ENCODE measurements at places on chromosomes 4 and X. TPM values are rescaled to one million over a fixed set of nuclear protein-coding genes. Genes with fewer than 3 reads are reported as not detected.

- DNase-seq: no peak
These were observed 953.4 kb downstream of the FAT4 start for GRCh38 chr4:126268106-126268505.

Gene DUSP9
- 0.48 TPM for total RNA-seq

GRCh38 chr4:7753931-7754465 lies 185.7 kb downstream of the AFAP1 start:
- no peak for DNase-seq

- no peak for DNase-seq
These were observed 9.0 kb upstream of the MAGEA8 start for GRCh38 chrX:149871940-149872339.

DNA sequence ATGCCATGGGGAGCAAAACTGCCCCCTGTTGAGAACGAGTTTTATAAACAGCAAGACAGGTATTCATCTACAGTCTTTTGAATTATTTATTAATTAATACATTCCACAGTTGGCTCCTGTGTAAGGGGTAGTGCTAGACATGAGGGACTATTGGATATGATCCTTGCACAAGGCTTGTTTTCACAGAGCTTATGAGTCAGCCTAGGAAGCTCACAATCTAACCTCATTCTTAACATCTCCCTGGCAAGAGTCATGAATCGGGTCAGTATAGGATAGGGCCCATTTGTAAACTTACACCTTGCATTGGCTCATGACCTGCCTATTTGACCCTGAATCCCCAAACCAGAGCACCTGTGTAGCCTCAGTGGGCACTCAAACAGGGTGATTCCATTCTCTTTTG lies 209.1 kb upstream of the HCCS start:
- no peak for DNase-seq

Gene PROM1
- total RNA-seq: 0.09 TPM

Gene UGT2B11
- total RNA-seq: not detected

GRCh38 chrX:1239681-1240142 lies 27.3 kb upstream of the CRLF2 start:
- peak; percentile 28 for DNase-seq

GRCh38 chr4:145843639-145844038 lies 95.0 kb downstream of the ZNF827 start:
- DNase-seq: no peak

GRCh38 chrX:42978655-42979379 lies 200.9 kb upstream of the PPP1R2C start:
- DNase-seq: no peak

GRCh38 chr4:115671581-115671980 lies 558.2 kb upstream of the NDST4 start:
- no peak for DNase-seq

- no peak for DNase-seq
These were observed 179.5 kb upstream of the FTHL17 start for GRCh38 chrX:31251336-31251735.

Gene GPR82
- total RNA-seq: 3.5 TPM

- DNase-seq: no peak
These were observed 45.7 kb downstream of the RTL9 start for GRCh38 chrX:110404376-110404775.

GRCh38 chrX:136491832-136492231 lies 4.1 kb downstream of the BRS3 start:
- no peak for DNase-seq

Gene ADH1B
- total RNA-seq: 2,187 TPM

DNA sequence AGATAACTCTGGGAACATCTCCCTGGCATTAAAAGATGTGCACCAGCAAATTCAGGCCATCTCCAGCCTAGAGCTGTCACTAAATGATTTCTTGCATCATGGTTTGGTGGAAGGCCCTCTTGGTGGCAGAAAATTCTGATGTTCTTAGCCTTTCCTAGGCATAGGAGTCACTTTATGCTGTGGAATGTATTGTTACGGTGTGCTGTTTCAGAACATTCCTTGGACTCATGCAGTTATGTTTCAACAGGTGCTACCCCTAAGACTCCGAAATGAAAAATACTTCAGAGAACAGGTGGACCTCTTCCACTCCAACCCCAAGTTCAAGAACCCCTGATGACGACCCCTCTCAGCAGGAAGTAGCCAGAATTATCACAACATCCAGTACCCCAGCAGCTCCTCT lies 20.3 kb upstream of the PAPSS1 start:
- no peak for DNase-seq

Gene SLC9B1
- 0.95 TPM for total RNA-seq

DNA sequence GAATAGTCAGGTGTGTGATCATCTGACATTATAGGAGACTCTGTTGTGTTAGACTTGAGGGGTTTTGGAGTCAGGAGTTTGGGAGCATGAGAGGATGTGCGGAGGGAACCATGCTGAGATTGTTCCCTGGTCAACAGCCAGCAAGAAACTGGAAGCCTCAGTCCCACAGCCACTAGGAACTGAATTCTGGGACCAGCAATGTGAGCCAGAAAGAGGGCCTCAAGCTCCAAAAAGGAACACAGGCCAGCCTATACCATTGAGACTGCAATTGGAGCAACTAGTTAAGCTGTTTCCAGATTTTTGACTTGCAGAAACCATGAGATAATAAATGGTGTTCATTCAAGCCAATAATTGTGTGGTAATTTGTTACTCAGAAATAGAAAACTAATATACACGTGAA lies 8.7 kb upstream of the ADH1B start:
- DNase-seq: no peak

Gene GLRA2
- not detected for total RNA-seq

DNA sequence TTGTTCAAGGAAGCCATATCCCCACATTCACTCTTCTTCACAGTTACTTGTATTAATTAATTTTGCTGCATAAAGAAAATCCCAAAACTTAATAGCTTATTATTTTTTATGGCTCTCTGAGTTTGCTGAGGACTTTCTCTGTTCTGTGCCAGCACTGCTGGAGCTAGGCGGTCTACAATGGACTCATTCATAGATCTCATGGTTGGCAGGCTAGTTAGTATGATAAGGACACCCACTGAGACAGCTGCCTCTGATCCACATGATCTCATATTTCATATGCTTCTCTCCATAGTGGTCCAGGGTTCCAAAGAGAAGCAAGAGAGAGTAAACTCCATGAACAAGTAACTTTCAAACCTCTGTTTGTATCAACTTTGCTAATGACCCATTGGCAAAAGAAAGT lies 170.2 kb downstream of the ADGRA3 start:
- no peak for DNase-seq

Gene CD38
- total RNA-seq: 9.1 TPM

Gene REPS2
- total RNA-seq: 4.8 TPM

DNA sequence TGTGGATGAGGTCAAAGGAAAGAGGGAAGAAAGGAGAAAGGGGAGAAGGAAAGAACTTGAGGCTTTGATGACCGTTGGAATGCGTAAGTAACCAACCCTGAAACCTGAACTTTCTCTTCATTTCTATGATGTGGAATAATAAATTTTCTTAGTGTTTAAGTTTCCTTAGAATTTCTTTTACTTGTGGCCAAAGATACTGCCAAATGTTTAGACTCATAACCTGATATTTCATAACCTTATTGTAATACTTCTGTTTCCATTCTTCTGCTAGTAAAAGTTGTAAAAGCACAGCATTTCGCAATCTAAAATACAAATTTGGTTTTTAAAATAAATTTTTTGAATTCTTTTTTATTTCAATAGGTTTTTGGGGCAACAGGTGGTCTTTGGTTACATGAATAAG lies 258.5 kb upstream of the GIMD1 start:
- no peak for DNase-seq

GRCh38 chr4:153468587-153468986 lies 2.4 kb downstream of the TMEM131L start:
- no peak for DNase-seq

DNA sequence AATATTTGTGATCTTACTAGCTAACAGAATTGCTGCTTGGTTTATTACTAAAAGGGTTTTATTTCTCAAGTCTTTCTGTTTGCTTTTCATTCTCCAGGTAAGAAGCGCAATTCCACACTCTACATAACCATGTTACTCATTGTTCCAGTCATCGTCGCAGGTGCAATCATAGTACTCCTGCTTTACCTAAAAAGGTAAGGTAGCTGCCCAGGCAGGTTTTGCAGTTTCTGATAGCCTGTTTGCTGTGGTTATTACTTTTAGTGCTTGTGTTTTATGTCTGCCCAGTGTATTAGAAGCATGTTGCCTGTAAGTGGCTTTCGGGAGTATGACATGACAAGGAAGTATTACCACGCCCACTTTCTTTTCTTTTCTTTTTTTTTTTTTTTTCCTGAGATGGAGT lies 46.4 kb downstream of the IL13RA1 start:
- DNase-seq: no peak
